NCI-H2081 (cell line): ENCODE measurements at places on chromosomes 13 and 19.

- DNase-seq = no peak
These were observed 13.1 kb downstream of the SULT2B1 start for GRCh38 chr19:48565090-48565489.

GRCh38 chr13:114161644-114162532, 17.2 kb upstream of the CFAP97D2 start:
- no peak for DNase-seq

GRCh38 chr19:18310118-18310909, 12.6 kb downstream of the LSM4 start:
- DNase-seq = no peak

DNA sequence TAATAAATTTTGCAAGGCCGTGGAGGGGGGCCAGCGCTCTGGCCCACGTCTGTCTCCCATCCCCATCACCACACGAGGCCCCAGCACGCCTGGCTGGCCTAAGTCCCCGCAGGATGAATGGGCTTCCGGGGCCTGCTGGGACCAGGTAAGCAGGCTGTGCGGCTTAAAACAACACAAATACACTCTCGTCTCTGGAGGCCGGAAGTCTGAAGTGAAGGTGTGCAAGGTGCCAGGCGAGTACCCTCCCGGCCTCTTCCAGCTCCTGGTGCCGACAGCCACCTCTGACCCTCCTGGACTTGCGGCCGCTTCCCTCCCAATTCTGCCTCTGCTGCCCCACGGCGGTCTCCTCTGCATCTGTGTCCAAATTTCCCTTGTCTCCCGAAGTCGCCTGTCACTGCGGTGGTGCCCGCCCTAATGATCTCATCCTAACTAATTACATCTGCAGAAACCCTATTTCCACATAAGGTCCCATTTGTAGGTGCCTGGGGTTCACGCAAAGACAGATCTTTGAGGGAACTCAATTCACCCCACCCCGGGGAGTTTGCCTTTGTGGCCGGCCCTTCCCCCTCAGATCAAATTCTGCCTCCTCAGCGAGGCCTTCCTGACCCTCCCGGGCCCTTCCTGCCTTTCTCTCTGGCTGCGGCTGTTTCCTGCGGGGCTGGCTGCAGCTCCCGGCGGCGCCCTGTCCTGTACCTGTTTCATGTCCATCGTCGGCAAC, 8.1 kb upstream of the PTBP1 start:
- no peak for DNase-seq

DNA sequence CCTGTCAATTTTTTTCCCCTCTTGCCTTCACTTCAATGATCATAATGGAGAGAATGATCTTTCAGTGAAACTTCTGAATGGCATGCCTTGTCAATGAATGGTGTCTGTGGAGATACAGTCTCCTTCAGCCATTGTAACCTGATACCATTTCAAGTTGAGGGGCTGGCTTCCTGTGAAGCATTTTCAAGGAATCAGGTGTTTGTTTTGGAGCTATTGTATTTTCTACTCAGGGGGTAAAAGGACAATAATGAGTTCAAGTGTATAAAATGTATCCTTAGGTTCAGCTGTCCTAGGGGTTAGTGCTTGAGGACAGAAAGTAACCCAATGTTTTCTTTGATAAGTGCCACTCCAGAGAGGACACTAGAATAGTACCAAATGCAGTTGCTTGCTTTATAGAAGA, 23.8 kb upstream of the CBY2 start:
- DNase-seq = no peak

DNA sequence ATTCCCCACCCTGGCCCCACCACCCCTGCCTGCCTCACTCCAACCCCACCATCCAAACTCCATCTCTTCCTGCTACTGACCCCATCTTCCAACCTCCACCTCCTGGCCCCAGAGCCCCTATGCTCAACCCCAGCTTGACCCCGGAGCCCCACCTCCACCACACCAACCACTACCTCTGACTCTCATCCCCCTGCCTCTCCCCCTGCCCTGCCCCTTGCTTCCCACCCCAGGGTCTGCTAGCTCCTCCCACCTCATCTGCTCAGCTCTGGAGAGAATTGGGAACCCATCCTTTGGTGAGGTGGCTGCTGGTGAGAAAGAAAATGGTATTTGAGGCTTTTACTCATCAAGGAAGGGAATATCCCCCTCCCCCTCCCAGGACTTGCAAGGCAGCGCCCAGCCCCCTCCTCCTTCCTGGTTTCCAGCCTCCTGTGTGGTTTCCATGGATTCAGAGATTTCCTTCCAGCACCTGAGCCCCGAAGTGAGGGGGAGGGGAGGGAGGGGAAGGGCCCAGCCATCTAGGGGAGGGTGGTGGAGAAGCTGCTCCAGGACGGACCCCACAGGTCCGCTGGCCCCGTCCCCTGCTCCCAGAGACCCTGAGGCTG, 11.4 kb upstream of the PEPD start:
- no peak for DNase-seq

DNA sequence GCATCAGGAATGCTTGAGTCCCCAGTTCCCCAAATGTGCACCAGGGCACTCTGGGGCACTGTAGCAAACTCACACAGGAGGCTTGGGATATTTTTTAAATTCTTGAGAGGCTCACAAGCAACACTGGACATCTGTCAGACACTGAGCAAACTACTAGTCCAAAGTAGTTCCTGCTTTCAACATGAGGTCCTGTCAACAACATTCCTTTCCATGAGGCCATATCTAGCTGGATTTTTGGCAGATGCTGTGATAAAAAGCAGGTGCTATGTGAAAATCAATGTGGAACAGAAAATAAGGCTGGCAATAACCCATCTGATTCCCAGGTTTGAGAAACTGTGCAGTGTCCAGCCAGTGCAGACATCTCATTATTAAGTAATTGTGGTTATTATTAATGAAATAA, 50.5 kb downstream of the STARD13 start:
- DNase-seq = no peak

GRCh38 chr19:31127134-31127967, 221.9 kb downstream of the TSHZ3 start:
- no peak for DNase-seq

- DNase-seq = no peak
These were observed 141.5 kb downstream of the TDRD3 start for GRCh38 chr13:60538566-60538965.

DNA sequence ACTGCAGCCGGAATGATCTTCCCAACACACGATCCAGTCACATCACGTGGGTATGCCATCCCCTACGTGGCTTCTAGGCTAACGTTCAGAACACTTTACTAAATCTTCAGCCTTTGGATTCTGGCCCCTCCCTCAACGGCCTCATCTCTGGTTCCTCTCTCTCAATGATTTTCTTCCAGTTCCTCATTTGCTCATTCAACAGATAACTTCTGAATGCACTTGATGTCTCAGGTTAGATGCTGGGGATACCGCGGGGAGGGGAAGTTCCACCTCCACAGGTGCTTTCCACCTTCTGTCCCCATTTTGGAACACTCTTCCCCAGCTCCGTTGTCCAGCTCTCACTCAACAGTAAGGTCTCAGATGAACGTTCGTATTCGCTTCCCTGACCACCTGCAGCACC, 66.1 kb downstream of the ATP7B start:
- no peak for DNase-seq

GRCh38 chr19:47357788-47358680, 8.9 kb downstream of the DHX34 start:
- no peak for DNase-seq

DNA sequence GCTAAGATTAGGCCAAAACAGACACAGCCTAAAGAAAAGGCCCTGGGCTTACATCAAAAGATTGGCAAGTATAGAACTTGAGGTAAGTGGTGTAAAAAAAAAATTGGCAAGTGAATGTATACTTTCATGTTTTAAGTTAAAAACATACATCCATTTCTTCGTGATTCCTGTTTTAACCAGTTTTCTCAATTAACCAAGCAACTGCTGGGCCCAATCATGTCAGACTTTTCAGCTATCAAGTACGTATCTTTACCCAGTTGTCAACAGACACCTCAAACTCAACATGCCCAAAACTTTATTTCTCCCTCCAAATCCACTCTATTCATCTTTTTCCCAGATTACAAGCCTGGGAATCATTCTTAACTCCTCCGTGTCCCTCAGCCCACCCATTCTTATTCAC, 1.0 kb downstream of the PCID2 start:
- DNase-seq = no peak

GRCh38 chr19:36100476-36100875, 10.5 kb upstream of the OVOL3 start:
- no peak for DNase-seq

DNA sequence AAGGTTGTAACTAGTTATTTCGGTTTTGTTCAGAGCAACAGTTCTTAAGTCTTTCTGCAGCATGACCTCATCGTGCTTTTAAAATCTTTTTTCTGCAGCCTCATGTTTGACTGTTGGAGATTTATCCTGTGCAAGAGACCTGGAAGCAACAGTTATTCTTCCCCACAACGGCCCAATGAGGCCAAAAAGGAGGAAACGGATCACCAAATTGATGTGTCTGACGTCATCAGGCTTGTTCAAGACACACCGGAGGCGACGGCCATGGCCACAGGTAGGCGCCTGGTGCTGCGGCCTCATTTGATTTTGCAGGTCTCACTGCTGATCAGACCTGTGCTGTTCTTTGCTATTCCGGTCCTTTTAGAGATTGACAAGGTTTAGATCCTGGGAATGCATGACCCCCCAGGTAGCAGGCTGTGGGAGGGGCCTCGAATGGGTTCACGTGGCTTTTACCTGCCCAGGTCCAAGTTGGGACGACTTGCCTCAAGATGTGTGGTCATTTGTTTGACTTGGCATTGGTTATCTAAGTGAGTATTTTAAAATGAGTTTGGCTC, 66.8 kb upstream of the MCF2L start:
- DNase-seq = no peak

DNA sequence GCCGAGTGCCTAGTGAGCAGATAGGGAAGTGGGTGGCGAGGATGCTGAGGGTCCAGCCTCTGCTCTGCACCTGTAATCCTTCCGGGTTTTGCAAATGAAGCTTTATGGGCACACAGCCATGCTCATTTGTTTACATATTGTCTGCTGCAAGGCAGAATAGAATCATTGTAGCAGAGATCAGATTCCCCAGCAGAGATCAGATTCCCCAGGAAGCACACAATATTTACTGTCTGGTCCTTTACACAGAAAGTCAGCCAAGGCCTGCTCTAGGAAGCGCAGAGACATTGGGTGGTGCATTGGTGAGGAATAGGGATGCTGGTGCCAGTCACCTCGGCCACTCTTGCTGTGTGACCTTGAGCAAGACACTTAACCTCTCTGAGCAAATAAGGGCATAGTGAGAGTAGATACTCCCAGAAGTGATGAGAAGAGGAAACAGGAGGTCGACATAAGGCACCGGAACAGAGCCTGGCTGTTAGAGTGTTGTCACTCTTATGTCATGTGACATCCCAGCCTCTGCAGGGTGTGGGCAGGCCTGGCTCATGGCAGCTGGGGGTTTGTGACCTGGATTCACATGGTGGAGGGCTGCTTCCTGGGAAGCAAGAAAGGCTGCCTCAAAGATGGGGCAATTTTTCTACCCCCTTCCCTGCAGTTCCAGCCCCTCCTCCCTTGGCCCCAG, 25.6 kb downstream of the CARM1 start:
- DNase-seq = peak; percentile 55

- DNase-seq = no peak
These were observed 2.9 kb downstream of the PPM1N start for GRCh38 chr19:45500918-45501729.

- DNase-seq = no peak
These were observed 668 bp downstream of the ZFR2 start for GRCh38 chr19:3867971-3868769.

DNA sequence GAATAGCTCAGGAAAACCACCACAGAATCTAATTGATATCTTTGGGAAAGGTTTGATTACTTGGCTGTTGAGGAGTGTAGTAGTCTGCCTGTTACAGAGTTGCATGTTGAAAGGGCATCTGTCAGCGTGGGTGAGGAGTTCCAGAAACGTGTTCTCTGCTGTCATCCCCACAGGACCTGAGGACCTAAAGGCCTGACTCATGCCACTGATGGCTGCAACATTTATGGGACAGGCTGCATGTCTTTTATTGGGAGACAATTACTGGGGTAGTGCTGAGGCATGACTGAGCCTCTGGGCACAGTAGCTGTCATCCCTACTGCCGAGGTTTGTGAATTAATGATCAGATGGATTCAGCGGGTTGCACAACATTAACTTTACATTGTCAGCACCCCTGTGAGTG, 525.9 kb downstream of the GPC6 start:
- no peak for DNase-seq

DNA sequence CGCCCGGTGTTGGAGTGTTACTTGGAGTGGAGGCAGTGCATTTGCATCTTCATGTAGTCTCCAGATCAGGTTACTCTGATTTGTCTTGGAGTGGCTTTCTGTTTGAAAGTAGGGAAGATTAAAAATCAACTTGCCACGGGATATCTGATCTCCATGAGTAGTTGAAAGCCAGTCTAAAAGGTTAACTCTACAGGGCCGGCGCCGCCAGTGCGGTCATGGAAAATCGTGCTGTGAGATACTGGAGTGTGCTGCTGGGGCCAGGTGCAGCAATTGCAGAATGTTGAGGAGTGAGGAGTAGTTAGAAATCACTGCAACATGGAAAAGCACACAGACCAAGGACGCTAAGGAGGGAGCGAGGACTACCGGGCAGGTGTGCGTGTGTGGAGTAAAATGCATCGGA, 175.0 kb downstream of the STK24 start:
- no peak for DNase-seq

- no peak for DNase-seq
These were observed 21.8 kb downstream of the NOSIP start for GRCh38 chr19:49558591-49558990.

DNA sequence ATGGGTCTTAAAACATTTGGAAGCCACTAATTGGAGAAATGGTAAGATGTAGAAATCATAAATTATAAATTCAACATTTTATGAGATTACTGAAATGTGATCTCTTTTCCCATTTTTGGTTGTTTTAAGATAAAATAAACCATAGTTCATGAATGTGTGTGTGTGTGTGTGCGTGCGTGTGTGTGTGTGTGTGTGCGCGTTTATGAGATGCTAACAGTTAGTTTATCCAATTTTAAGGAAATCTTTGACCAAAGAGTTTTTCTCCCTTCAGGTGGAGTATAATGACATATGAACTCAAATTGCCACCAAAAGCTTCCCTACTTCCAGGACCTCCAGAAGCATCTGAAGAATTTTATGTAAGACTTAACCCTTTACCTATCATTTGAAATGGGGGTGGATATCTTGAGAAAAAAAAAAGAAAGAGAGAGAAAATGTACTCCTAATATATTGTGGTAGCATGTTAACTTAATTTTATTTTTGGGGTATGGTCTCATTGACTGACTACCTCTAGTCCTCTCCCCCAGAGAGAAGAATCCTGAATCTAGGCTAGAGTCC, 98.1 kb upstream of the AKAP11 start:
- no peak for DNase-seq

DNA sequence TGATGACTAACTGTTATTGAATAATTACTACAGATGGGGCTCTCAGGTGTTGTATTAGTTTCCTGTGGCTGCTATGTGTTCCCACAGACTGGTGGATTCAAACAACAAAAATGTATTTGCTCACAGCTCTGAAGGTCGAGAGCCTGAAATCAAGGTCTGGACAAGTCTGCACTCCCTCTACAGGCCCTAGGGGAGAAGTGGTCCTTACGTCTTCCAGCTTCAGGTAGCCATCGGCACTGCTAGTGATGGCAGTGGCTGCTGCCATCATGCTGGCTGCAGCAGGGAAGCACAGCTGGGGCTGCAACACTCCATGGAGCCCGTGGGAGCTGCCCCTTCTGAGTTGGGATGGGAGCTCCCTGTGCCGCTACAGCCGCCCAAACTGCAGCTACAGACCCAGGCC, 1.9 kb downstream of the TEX26 start:
- DNase-seq = no peak

GRCh38 chr19:47112166-47112996, 1.2 kb downstream of the ZC3H4 start:
- DNase-seq = peak; percentile 70
